ENCODE measurements at places on chromosomes 5 and 9.

DNA sequence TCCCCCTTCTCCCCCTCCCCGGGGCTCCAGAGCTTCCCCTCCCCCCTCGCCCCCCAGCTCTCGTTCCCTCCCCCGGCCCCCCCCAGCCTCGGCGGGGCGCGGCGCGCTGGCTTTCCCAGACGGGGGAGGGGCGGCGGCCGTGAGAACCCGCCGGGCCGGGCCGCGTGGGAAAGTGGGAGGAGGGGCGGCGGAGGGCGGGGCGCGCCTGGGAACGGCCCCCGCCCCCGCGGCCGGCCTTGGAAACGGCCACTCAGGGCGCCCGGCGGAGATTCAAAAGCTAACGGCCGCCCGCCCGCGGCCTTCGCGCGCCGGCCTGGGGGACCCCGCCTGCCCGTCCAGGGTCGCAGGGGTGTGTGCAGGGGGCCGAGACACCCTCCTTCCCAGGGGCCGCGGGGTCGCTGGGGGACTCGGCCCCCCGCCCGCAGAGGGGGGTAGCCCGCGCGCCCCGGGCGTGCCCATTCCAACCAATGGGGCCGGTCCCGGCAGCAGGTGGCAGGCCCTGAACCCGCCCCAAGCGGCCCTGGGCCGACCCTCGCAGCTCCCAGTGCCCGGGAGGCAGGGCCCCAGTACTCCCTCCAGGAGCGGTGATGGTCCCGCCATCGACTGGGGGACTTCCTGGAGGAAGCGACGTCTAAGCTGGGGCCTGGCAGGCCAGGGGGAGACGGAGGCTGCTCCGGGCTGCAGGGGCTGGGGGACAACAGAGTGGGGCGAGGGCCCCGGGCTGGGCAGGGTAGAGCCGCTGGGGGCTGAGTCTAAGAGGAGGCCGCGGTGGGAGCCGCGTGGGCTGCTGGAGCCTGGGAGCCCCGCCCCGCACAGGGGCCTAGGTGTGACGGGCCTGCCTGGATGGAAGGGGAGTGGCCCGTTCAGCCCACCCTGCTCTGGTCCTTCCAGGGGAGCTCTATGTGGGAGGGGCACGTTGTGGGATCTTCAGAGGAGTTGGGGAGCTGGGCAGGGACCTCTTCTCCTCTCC, 14.2 kb upstream of the NRARP start:
- DNase-seq = peak; percentile 67

- DNase-seq = no peak
These were observed 116.6 kb upstream of the MAP3K1 start for GRCh38 chr5:56698463-56699381.

DNA sequence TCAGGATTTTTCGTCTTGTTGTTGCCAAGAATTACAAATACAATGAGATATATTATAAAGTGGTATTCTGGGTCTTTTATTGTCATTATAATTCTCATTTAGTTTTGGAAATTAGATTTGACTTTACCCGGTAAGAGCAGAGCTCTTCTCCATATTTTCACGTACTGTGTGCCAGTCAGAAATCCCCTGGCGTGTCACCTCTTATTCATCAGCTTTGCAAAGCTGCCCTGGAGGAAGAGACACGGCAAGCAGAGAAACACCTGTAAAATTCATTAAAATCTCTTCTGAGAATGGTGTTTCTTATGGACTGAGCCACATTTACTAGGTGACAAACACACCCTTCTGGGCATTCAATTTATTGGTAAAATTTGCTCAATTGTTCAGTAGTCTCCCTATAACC, 440.4 kb downstream of the HINT1 start:
- no peak for DNase-seq

DNA sequence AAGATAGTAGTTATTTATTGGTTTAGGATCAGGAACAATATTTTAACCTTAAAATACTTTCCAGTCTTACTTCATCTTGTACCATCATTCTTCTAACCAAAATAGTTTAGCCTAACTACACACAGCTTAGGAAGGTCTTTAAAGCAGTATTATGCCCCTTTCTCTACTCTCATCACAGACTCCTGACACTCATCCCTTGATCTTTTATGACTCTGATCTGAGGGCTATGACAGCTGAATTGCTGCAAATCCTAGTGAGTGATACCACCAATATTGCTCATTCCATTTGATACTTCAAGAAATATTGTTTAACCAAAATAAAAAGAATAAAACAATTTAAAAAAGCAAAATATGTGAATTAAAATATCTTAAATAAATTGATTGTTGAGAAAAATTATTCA, 746.6 kb upstream of the ACO1 start:
- DNase-seq = no peak

GRCh38 chr5:175894271-175894670, 22.9 kb downstream of the CPLX2 start:
- no peak for DNase-seq

DNA sequence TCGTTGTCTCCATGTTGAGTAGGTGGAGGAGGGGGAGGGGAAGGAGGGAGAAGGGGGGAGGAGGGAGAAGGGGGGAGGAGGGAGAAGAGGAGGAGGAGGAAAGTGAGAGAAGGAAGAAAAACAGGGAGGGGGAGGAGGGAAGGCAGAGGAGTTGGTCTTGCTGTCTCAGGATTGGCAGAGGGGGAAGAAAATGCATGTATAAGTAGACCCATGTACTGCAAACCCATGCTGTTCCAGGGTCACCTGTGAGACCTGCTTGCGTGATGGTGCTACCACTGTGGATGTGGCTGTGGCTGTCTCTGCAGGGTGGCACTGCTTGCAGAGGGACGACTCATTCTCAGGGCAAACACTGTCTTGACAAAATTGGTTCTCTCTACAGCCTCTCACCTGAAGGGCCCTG, 76.3 kb downstream of the PTCH1 start:
- DNase-seq = no peak

DNA sequence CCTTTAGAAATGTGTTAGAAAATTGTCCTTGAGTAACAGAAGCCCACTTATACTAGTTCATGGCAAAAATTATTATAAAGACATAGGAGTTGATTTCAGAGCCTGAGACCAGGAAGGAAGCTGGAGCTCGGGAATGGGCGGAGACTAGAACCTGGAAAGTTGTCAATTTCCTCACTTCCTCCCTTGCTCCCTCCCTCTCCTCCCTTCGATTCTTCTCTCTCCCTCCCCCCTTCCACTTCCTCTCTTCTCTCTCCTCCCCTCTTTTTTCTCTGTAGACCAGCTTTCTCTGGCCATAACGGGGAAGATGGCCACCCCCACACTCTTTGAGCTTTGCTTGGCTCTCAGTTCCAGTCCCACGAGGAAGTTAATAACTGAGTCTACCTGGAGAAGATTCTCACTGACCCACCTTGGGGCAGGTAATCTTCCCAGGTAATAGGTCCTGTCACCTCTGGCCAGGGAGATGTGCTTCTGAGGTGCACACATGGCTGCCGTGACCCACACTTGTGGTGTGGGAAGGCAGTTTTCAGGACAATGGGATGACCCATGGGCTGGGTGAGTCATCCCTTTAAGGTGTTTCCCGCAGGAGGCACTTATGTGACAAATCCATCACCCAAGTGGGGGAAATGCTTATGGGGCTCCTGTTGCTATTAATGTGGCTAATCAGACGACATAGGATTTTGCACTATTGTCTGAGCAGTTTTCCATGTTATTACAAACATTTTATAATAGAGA, 78.7 kb downstream of the HSPA4 start:
- no peak for DNase-seq

- no peak for DNase-seq
These were observed 1.5 kb downstream of the NFIL3 start for GRCh38 chr9:91421971-91422757.

DNA sequence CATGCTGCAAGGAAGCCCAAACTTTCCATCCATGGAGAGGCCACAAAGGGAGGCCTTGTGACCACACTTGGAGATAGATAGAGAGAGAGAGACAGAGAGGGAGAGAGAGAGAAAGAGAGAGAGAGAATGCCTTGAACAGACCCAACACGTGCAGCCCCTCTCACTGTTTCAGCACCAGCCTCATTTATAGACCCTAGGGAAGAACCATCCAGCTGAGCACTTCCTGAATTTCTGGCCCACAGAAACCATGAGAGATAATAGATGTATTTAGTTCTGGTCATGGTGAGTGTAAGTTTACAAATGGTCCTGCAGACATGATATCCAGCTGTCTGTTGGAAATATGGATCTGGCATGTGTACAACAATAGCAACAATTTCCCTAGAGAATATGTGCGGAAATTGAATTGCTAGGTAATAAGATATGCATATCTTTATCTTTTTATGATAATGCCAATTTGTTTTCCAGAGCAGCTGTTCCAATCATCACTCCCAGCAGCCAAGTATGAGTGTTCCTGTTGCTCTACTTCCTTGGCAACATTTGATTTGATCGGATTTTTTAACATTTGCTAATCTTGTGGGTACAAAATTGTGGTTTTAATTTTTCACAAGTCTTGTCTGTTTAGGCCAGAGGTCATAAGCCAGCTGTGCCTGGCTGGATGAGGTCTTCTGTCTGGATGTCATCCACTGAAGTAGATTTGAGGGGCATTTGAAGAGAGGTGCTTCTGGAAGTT, 217.3 kb upstream of the IL12B start:
- DNase-seq = no peak

Measured in activated naive CD8-positive, alpha-beta T cell treated with anti-CD3 and anti-CD28 coated beads, Interleukin-2, amount 10 ng/mL, durations not matched to agents 7 days and 5 days (primary cell).